ENCODE measurements at places on chromosomes 6 and 20. TPM values are rescaled to one million over a fixed set of nuclear protein-coding genes. Genes with fewer than 3 reads are reported as not detected.

Gene C6orf132
- 5.0 TPM for polyA plus RNA-seq

GRCh38 chr20:33460711-33461110 lies 17.1 kb upstream of the SNTA1 start:
- no peak for DNase-seq

DNA sequence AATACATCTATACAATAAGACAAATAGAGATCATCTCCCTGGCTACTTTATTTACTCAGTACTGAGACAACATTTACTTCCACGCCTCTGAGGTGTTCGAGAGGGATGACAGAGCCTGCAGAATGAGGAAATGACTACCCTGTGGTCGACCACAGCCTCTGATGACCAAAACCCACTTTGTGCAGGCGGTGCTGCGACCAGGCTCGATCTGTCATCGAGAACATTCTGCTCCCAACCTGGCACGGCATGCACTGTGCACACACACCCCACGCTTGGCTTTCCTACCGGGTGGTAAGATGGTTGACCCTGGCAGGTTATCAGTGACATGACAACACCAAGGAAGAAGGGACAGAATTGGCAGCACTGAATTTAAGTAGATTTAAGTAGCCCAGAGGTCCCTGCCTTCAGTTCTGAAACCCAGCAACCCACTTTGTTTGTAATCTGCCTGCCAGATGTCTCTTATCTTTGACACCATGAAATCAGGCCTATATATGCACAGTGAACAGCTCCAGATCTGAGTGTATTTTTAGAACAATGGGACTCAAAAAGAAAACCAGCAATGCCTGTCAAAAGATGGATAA lies 42.6 kb downstream of the TTI1 start:
- no peak for DNase-seq

GRCh38 chr6:88815491-88815890 lies 147.9 kb downstream of the RNGTT start:
- no peak for DNase-seq

All from renal pelvis (tissue), 12 donors.